ENCODE measurements at places on chromosomes 13 and 19.

GRCh38 chr13:67043901-67044300 is 186.2 kb downstream of the PCDH9 start:
- no peak for DNase-seq

GRCh38 chr13:40639221-40639681 is 27.2 kb downstream of the FOXO1 start:
- no peak for DNase-seq

DNA sequence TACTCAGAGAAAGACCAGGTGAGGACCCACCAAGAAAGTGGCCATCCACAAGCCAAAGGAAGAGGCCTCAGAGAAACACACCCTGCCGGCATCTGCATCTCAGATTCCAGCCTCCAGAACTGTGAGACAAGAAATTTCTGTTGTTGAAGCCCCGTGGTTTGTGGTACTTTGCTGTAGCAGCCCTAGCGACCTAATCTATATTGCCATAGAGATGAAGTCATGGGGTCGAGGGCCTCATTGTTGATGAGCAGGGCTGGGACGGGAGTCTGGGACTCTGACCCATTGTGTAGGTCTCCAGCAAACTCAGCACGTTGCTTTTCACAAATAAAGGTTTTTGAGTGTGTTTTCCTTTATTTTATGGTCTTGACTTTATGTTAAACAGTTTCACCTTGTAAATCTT is 174.9 kb downstream of the TNFSF13B start:
- DNase-seq, result no peak

DNA sequence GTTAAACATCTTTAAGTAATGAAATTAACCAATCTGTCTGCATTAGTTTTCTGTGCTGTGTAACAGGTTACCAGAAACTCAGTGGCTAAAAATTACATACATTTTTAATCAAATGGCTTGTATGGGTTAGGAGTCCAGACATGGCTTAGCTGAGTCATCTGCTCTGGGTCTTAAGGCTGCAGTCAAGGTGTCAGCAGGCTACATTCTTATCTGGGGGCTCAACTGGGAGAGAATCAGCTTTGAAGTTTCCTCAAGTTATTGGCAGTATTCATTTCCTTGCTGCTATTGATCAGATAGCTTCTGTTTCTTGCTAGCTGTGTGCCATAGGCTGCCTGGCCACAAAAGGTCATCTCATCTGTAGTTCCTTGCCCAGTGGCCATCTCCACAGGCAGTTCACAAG is 1163.0 kb downstream of the DIAPH3 start:
- no peak for DNase-seq

GRCh38 chr13:44796597-44797490 is 192.4 kb downstream of the NUFIP1 start:
- no peak for DNase-seq

DNA sequence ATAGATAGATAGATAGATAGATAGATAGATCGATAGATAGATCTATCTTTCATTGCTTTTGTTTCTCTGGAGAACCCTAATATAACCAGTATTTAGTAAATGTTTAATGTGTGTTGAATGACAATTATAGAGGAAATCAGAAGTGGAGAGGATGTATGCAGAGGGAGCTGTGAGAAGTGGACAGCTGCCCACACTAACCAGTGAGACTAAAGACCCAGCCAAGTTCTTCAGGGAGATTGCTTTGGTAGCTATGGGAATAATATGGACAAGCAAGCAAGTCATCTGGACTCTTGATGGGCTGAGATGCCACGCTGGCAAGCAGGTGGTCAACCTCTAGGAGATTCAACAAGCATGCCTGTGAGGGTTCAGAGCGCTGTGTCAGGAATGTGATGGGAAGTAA is 14.9 kb upstream of the INTS6 start:
- DNase-seq, result no peak

DNA sequence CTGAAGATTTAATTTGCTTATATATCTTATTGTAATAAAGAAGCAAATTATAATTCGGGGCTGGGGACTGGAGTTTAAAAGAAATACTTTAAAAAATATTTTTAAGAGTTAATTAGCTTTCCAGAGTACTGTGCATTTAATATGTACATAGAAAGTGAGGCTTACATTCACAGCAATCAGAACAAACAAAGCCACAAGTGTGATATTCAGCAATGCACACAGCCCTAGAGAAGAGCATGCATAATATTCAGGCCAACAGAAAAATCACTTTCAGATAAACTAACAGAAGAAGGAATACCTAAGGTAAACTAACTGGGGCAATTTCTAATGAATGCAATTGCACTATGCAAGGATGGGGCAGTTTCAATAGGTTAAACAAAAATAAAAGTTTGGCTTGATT is 241.8 kb downstream of the GPC6 start:
- DNase-seq, result no peak

- DNase-seq, result no peak
These were observed 14.4 kb downstream of the C3 start for GRCh38 chr19:6705931-6706632.

DNA sequence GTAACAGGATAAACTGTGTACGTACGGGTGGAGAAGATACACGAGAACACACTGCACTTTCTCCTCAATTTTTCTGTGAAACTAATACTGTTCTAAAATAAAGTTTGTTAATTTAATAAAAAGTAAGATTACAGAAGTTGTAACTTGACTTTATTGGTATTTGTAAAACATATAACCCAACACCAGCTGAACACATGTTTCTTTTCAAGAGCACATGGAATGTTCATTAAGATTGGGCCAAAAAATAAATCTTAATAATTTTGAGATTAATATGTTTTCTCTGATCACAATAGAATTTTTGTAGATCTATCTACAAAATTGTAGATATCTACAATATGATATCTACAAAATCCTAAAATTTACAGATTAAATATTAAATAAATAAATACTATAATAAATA is 55.1 kb upstream of the ZNF599 start:
- no peak for DNase-seq

- no peak for DNase-seq
These were observed 179.9 kb downstream of the VWA8 start for GRCh38 chr13:41780715-41781706.

- DNase-seq, result no peak
These were observed 17.6 kb upstream of the COG3 start for GRCh38 chr13:45447050-45447661.

GRCh38 chr19:54530866-54531265 is 28.2 kb downstream of the LAIR2 start:
- no peak for DNase-seq

GRCh38 chr19:16698914-16699313 is 20.7 kb upstream of the NWD1 start:
- no peak for DNase-seq

- DNase-seq, result no peak
These were observed 200.2 kb downstream of the GPC5 start for GRCh38 chr13:91598655-91599054.

GRCh38 chr13:98478189-98479129 is 98.4 kb downstream of the STK24 start:
- no peak for DNase-seq

DNA sequence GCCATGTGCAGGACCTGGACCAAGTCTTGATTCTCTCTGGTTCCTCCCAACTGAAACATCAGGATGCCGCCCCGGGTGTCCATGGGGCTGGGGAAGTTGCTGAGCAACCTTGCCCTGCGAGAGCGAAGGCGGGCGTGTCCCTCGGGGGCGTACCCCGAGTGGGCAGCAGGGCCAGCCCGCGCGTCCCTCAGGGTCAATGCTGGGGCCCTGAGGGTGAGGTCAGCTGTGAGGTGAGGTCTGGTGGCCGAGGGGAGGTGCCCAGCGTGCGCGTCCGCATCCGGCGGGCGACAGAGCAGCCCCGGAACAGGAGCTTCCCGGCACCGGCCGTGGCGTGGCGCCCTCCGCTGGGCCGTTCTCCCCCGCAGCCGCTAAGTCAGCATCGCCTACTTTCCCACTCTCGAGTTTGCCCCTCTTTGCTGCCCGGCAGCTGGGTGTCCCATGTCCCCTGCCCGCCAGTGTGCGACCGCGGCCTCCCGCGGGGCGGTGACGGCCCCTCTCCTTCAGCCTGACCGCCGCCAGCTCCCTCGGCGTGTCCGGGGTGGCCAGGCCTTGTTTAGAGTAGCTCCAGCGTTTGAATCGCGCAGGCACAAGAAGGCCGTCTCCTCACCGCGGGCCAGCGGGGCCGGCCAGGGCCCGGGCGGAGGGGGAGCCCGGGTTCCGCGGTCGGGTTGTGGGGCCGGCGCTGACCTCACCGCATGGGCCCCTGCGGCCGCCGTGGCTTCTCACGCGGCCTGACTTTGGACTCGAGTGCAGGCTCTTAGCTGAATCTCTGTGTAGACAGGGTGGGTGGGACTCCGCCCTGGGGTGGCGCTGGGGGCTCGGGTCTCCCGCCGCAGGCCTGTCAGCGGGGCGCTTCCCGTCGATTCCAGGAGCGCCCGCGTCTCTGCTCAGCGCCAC is 33.0 kb downstream of the GJA3 start:
- no peak for DNase-seq

GRCh38 chr13:112955956-112956355 is 13.1 kb upstream of the MCF2L start:
- no peak for DNase-seq

- no peak for DNase-seq
These were observed 1.1 kb downstream of the ATP4A start for GRCh38 chr19:35562336-35562735.

GRCh38 chr19:1516395-1516753 is 3.6 kb upstream of the ADAMTSL5 start:
- no peak for DNase-seq

- no peak for DNase-seq
These were observed 92.7 kb downstream of the LHFPL6 start for GRCh38 chr13:39510316-39510695.

DNA sequence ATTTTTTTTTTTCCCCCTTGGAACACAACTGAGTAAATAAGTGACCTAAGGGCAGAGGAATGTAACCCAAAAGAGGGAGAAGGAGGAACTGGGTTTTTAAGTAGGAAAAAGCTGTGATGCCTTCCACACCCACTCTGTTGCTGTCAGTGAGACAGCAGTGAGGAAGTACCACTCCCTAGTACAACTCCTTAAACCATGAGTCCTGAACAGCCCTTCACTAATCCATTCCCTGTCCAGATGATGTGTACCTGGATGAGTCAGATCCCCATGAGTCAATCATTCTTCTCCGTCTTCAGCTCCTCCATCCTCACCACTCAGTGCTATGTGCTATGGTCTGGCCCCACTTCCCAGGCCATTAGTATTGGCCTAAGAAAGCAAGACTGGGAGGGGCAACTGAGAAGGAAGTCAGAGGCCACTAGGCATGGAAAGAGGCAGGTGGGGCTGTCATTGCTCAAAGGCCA is 12.9 kb upstream of the CXCL17 start:
- no peak for DNase-seq

GRCh38 chr13:31639443-31640163 is 99.7 kb upstream of the RXFP2 start:
- DNase-seq, result no peak

DNA sequence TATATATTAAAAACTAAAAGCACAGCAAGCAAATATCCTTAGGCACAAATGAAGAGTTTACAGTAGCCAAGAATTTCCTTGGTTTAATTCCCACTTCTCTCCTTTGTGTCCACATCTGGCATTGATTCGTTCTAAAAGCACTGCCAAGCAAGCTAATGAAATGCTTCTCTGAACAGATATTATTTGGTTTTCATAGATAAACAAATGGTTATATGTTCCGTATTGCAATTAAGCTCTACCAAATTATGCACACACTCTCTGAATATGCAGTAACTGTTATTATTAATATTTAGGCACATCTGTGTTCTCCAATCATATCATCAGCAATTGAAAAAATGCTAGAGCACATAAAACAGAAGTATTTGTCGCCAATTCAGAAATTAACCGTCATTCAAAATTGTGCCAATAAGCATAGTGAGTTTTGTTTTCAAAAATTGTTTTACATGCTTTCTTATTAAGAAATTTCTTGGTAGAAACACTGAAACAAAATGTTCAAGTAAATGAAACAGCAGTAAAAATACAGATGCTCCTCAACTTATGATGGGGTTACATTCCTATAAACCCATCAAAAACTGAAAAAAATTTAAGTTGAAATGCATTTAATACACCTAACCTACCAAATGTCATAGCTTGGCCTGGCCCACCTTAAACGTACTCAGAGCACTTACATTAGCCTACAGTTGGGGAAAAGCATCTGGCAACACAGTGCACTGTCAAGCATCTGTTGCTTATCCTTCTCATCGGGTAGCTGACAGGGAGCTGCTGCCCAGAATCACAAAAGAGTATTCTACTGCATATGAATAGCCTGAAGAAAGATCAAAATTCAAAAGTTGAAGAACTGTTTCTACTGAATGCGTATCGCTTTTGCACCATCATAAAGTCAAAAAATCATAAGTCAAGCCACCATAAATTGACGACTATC is 2134.7 kb downstream of the PCDH9 start:
- no peak for DNase-seq

DNA sequence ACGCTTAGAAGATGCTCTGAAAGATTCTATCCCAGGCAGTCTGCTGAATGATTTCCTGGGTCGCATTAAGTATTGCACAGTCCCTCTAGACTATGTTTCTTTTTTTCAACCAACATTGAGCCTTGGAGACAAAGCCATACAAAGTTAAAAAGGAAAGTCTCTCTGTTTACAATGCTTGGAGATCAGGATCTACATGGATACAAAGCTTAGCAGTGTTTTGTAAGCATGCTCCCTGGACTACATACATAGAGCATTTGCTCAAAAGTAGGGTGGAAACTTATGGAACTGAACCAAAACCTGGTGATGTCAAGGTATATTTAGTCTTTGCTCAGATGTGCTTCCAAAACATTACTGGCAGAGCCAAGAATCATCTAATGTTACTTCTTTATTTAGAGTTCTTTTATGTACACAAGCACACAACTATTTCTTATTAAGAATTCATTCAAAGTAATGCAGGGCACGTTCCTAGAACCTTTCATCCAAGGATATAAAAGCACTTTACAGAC is 241.2 kb downstream of the ABCC4 start:
- DNase-seq, result no peak

- DNase-seq, result no peak
These were observed 13.1 kb upstream of the WTIP start for GRCh38 chr19:34468409-34468808.

GRCh38 chr13:29952245-29952644 is 101.8 kb upstream of the UBL3 start:
- DNase-seq, result no peak

GRCh38 chr13:24306632-24307031 is 2.7 kb upstream of the C1QTNF9 start:
- DNase-seq, result no peak

DNA sequence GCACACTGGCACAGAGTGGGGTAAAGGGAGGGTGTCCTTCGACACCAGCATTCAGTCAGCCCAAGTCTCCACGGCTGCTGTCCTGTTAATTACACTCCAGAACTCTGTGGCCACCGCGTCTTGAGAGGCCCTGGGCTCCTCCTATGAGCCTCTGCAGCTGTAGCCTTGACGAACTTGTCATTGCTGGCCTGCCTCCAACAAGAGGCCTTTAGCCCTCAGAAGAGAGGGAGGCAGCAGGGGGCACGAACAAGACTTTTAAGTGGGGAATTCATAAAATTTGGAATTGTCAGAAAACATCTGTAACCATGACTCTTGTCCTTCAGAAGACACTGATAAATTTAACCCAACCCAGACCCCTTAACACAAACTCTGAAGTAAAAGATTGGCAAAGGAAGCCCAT is 241.9 kb downstream of the UQCRFS1 start:
- DNase-seq, result no peak
